ENCODE measurements at places on chromosomes 7 and 10.

DNA sequence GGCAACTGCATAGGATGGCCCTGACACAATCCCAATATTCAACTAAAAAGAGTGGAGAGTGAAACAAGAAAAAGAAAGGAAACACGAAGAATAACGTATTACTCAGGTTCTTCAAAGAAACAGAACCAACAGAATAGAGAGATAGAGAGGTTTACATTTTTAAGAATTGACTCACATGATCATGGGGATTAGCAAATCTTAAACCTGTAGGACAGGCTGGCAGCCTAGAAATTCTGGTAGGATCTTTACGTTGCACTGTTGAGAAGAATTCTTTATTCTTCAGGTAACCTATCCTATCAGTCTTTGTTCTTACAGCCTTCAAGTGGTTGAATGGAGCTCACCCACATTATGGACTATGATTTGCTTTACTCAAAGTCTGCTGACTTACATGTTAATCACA is 103.9 kb downstream of the AASS start:
- DNase-seq = no peak

- no peak for DNase-seq
Observed at GRCh38 chr10:115710136-115710535, 562.9 kb downstream of the GFRA1 start.

GRCh38 chr10:70162151-70162891 is 8.0 kb downstream of the SAR1A start:
- no peak for DNase-seq

DNA sequence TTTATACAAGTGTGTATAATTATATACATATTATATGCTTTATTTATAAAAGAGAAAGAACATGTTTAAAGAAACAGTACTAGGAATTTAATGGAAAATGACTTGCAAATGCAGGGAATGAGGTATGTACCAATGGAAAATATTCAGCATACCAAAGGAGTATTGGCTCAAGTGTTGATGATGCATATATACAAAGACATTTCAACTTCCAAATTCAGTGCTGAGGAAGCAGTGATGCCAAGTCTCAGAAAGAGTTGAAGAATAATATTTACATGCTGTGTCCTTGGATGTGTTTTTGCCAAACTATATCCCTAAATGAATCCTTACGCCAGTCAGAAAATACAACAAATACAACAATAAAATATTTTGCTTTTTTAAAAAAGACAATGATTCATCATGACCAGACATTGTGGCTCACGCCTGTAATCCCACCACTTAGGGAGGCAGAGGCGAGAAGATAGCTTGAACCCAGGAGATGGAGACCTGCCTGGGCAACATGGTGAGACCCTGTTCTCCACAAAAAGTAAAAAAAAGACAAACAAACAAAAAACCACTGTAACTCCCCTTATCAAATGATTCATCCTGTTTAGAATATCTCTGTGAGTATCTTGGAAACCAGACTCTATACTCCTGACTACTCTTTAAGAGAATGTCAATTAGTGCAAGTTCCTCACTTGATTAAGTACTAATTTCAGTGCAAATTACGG is 157.2 kb downstream of the CHRM2 start:
- DNase-seq = no peak

GRCh38 chr10:68118657-68119056 is 9.4 kb downstream of the MYPN start:
- DNase-seq = no peak

Measured in aorta (tissue), 5 donors.